ENCODE measurements at places on chromosomes 4 and X.

- no peak for DNase-seq
Observed at GRCh38 chr4:26288355-26288909, 32.4 kb upstream of the RBPJ start.

- no peak for DNase-seq
Observed at GRCh38 chr4:36348403-36348938, 67.1 kb downstream of the DTHD1 start.

DNA sequence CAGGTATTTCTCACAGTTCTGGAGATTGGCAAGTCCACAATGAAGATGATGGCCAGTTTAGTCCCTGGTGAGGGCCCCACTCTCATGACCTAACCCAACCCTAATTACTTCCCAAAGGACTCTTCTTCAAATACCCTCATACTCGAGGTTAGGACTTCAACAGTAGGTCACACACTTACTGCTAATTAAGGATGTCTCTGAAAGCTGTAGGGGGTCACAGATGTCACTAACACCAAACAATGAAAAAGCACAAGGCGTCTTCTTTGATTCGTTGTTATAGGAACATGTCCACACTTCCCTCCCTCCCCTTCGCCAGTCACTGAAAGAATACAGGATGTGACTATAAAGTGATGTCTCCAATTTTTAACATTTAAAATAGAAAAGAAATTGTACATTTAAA is 309.7 kb downstream of the PACRGL start:
- DNase-seq: no peak

DNA sequence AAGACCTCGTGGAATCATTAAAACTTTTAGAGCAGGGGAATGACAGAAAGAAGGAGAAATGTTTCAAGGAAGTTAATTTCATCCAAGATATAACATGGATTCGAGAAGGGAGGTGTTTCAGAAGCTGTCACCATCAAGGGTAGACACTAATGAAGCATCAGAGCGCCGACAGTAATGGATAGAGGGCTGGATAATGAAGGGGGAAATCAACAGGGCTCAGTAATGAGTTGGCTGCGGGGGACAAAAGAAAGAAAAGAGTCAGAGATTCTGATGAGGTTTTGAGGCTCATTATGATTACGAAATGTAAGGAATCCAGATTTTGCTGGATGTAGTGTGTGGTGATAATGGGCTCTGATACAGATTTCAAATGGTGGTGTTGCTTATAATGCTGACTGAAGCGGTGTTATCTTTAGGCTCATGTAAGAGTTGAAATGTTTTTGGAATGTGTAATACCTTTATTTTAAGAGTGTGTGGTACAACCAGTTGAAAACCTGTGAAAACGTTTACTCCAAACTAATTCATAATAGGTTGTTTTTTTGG is 39.3 kb upstream of the TENM3 start:
- DNase-seq: no peak

DNA sequence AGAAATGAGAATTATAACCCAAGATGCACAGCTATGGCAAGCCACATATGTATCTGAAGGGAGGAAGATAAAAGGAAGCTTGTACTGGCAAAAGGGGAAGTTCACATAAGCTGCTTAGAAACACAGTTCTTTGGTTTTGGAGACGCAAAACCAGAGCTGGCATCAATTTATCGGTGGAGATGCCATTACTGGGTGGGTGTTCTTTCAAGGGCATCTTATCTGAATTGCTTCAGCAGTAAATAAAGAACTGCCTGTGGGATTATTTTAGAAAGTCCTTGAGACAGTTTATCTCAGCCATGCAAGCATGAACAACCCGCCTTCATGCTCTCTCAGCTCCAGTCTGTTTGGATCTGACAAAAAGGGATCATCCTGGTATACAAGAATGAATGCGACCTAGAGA is 60.8 kb downstream of the DDX60 start:
- DNase-seq: no peak

GRCh38 chrX:1673337-1673736 is 58.5 kb downstream of the ASMT start:
- no peak for DNase-seq

- DNase-seq: no peak
Observed at GRCh38 chrX:119090627-119091026, 17.8 kb downstream of the CT47C1 start.

DNA sequence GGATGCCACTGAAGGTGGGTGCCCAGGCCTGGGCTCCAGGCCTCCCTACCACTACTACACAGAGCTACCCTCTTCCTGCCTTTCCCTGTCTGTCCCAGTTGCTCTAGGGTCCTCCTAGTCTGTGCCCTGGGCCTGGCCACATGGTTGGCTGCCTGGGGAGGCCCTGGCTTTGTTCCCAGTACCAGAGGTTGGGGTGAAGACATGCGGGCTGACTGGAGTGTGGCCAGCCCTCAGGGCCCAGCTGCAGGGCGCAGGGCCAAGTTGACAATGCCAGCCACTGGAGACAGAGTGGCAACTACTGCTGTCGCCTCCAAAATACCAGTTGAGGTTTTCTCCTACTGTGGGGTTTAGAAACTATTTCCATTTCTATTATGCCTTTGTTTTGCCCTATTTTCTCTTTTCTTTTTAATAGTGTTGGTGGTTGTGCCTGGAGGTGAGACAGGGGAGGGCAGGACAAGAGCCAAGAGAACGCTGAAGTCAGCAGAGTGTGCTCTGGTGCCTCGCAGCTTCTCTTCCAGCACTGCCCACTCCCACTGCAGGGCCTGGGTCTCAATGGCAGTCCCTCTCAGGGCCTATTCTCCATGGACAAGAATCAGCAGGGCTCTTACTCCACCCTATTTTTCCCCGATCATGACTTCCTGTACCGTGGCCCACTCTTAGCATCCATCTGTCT is 32.2 kb upstream of the XPNPEP2 start:
- no peak for DNase-seq

DNA sequence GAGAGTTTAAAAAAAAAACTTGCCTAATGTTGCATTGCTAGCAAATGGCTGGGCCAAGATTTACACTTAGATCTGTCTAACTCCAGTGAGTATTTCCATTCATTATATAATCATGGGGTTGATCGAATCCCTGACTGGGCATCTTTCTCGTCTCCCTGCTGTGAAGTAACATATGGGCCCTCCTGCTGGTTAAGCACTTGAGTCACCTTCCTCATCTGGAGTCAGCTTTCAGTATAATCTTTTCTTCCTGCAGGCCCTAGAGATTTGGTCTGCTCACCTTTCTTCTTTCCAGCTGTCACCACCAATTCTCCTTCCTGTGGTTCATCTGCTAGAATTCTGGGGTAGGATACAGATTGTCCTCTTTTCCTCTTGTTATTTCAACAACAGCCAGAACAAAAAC is 41.6 kb downstream of the TIGD2 start:
- peak; percentile 13 for DNase-seq
